ENCODE measurements at places on chromosomes 3 and 15.

GRCh38 chr3:18670759-18671158 is 245.6 kb upstream of the SATB1 start:
- DNase-seq: no peak

DNA sequence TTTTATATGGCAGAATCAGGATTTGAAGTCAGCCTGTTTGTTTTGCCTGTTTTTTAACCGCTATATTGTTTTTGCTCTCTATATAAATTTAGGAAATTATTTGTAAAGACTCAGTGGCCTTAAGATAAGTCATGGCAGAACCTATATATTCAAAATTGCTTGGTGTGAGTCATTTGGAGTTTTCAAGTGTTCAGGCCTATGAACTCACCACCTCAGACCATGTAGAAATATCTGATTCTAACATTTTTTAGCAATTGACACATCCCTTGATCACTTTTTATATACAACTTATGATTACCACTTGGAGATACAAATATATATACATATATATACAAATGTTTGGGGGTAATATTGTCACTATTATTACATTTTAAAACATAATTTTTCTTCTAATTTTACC is 95.7 kb downstream of the VGLL3 start:
- no peak for DNase-seq

GRCh38 chr15:56837273-56837672 is 81.2 kb upstream of the TCF12 start:
- no peak for DNase-seq

GRCh38 chr3:58084166-58084565 is 75.9 kb downstream of the FLNB start:
- no peak for DNase-seq

- no peak for DNase-seq
Observed at GRCh38 chr15:72740219-72740618, 43.3 kb downstream of the ADPGK start.

- no peak for DNase-seq
Observed at GRCh38 chr3:135889443-135889842, 76.1 kb upstream of the PPP2R3A start.

- no peak for DNase-seq
Observed at GRCh38 chr3:13537909-13538296, 11.0 kb upstream of the FBLN2 start.

DNA sequence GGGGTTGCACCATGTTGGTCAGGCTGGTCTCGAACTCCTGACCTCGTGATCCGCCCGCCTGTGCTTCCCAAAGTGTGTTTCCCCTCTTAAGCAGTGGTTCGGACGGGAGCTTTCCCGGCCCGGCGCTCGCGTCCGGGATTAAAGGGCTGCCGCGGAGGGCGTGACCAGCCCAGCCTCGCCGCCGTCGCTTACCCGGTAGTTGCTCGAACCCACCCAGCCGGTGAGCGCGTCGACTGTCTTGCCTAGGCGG is 513 bp downstream of the CLASP2 start:
- DNase-seq: peak; percentile 81

DNA sequence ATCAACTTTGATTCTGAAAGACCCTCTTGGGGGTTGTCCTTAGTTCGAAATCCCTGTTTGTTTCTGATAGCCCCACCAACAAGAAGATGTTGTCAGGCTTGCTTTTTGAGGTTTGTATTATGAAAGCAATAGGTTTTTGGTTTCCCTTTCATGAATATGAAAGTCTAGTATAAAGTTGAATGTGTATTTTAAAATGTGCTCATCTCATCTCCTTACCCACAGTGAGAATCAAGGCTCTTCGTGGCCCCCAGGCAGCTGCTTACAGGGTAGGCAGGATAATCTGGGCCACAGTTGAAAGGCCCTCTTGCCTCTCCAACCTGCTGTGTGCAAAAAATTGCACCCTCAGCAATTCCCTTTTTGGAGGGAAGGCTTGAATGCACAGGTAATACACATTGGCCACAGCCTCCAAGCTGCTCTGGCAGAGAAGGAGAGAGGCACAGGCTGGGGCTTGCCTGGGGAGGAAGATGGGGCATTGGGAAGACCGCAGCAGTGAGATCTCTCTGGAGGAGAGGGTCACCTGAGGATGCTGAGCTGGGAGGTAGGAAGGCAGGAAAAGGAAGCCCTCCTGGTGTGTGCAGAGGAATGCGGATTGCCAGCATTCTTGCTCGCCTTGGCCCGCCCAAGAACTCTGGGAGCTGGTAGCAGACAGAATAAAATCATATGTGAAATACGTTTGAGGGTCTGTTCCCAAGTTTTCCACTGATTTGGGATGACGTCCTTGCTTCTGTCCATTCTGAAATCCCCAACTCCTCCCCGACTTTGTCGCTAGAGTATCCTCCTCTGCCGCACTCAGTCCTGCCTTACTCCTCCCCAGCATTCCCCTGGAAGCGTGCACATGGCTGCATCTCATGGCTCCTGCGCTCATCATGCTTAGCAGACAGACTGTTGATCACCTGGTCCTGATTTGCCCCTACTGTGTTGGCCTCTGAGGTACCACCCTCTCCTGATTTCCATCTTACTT is 196.4 kb downstream of the RPLP1 start:
- no peak for DNase-seq

- no peak for DNase-seq
Observed at GRCh38 chr15:39581242-39581792, 438 bp downstream of the THBS1 start.

DNA sequence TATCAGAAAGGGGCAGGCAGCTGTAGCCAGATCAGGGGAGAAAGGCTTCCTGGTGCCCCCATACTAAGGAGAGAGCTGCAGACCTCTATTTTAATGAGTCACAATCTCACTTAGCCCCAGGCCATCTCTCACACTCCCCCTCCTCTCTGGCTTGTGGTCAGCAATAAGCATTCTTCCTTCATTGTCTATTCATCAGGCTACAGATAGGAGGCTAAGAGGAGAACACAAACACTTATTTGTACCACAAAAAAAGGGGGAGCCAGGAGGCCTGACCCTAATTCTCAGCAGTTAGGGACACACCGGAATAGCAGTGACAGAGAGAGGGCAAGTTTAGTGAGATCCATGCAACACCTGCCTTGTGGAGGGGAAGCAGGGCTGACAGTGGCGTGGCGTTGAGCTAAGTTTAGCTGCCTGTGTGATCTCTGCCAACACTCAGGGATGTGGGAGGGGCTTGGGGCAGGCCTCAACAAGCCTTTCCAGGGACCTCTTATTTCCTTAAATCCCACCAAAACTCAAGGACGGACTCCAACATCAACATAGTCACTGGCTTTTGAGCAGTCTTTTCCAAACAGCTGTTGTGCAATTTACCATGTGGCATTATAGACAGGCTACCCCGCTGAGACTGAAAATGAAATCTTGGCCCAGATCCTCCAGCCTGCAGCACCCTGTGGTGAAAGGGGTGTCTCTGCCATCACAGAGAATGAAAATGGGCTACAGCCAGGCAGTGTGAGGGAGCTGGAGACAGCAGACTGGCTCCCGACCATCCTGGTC is 191.9 kb upstream of the TSC22D2 start:
- peak; percentile 33 for DNase-seq

DNA sequence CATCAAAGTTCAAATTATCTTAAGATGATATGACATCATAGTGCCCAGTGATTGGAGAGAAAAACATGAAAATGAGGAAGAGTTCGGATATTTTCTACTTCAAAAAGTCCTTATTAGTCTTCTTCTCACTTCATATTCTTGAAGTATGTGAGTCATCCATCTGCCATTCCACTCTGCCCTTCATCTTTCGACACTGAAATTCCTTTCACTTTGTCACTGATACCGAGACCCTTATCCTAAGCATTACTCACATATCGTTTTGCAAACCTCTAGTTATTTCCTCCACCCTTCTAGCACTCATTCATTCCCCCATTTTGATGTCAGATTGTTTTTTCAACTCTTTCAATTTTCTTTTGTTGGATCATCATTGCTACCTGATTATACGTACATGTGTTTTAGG is 4.0 kb downstream of the OR5H14 start:
- no peak for DNase-seq

DNA sequence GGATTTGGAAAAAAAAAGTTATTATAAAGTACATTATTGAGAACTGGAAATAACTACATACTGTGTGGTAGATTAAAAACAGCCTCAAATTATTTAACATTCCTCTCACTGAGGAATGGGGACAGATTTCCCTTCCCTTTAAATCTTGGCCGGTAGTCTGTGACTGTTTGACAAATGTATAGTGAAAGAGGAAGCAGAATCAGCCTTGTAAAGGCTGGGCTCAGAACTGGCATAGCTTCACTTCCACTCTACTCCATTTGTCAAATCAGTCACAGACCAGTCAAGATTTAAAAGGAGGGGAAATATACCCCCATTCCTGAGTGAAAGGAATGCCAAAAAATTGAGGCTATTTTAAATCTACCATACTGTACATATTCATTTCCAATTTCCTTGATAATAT is 18.2 kb upstream of the B4GALT4 start:
- DNase-seq: no peak

- DNase-seq: no peak
Observed at GRCh38 chr15:40034186-40034946, 4.6 kb downstream of the SRP14 start.

DNA sequence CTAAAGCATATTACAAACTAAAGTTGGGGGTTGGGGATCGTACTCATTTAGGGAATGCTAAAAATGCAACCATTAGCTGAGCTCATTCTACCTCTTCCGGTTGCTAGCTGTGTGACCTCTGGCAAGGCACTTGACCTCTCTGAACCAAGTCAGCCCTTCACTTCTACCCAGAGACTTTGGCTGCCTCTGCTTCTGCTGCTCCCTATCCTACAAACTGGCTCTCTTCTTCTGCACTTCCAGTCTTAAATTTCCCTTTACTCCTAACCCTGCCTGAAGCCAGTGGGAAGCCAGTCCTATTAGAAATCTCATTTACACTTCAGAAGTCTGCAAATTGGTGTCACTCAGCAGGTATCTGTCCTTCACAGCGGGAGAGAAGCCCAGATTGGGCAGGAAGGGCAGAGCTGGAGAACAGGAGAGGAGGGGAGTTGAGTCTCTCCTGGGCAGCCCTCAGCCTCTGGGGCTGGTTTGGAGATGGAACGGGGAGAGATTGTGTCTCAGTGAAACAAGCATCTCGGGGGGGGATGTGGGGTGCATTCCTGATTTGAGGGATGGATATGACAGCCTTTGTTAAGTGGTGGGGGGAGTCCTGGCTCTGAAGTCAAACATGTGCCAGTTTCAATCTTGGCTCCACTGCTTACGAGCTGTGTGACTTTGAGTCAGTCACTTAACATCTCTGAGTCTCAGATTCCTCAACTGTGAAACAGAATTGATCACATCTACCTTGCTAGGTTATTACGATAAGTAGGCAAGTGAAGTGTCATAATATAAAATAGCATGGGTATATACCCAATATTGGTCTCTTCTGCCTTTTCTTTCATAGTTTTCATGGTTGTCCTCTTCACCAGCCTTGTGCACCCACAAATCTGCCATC is 7.8 kb upstream of the AEN start:
- no peak for DNase-seq

- peak; percentile 67 for DNase-seq
Observed at GRCh38 chr3:120615847-120616609, 19.9 kb downstream of the NDUFB4 start.

DNA sequence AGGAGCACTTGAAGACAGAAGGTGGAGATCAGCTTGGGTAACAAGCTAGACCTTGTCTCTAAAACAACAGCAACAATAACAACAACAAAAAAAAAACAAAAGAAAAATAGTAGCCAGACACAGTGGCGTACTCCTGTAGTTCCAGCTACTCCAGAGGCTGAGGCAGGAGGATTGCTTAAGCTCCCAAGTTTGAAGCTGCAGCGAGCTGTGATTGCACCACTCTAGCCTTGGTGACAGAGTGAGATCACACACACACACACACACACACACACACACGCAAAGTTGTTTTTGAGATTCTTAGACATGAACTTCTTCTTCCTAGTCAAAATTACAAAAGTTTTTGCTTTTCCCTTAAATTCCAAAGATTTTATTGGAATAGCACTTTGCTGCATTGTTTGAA is 93.0 kb upstream of the IGSF10 start:
- no peak for DNase-seq

DNA sequence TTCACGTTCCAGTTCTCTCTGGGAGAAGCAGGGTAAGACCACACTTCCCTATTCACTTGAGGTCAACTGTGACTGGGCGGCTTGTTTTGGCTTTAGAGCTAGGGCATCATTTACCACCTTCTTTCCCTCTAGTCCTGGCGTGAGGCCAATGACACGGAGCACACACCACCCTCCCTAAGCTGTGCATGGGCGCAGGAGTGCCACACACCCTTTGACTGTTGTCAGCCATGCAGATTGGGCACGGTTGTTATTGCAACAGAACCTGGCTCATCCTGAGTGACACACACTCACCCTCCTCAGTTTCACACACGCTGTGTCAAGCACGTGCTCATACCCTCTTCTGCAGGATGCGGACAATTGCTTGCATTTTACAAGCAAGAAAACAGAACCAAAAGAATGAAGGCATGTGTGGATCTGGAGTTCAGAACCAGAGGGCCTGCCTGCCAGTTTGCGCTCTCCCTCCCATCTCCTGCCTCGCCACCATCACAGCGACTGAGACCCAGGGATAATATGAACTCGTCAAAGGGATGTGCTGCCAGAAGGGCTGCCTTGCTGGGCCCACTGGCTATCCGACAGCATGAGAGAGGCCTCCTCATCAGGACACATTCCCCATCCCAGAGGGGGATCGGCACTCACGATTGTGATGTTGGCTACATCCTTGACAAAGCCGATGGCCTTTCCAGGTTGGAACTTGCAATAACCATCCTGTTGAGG is 17.6 kb downstream of the CTSH start:
- no peak for DNase-seq

- DNase-seq: peak; percentile 10
Observed at GRCh38 chr3:122258757-122259371, 66.2 kb upstream of the CSTA start.

DNA sequence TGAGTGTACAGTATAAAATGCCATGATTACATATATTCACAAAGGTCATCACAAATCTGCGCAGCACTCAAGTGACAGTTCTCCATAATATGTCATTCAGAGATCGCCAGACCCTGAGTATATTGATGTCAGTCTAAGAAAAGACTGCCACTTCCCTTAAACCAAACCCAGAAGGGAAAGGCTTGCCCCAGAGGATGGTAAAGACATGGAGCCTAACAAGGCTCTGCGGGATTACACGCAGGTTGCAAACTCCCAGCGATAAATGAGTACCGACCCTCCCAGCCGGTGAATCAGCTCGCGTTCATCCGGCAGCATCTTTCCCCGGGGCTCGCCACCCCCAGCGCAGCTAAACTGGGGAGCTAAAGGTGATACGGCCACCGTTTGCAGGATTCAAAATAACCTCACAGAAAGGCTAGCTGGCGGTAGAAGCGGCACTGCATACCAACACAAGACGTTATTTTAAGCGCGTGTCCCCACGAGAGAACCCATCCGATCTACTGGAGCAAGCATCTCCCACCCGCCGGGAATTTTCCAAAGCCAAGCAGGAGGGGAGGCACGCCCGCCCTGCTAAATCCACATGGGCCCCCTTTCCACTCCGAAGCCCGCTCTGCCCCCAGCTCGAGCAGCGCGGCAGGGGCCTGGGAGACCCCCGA is 643 bp downstream of the MYO5A start:
- no peak for DNase-seq

GRCh38 chr3:81841540-81841939 is 80.1 kb upstream of the GBE1 start:
- no peak for DNase-seq

All from ascending aorta (tissue), 2 donors.